ENCODE measurements at places on chromosomes 5 and 9.
A peak's percentile ranks its signal among the peaks of the same experiment; 100 is the strongest.

DNA sequence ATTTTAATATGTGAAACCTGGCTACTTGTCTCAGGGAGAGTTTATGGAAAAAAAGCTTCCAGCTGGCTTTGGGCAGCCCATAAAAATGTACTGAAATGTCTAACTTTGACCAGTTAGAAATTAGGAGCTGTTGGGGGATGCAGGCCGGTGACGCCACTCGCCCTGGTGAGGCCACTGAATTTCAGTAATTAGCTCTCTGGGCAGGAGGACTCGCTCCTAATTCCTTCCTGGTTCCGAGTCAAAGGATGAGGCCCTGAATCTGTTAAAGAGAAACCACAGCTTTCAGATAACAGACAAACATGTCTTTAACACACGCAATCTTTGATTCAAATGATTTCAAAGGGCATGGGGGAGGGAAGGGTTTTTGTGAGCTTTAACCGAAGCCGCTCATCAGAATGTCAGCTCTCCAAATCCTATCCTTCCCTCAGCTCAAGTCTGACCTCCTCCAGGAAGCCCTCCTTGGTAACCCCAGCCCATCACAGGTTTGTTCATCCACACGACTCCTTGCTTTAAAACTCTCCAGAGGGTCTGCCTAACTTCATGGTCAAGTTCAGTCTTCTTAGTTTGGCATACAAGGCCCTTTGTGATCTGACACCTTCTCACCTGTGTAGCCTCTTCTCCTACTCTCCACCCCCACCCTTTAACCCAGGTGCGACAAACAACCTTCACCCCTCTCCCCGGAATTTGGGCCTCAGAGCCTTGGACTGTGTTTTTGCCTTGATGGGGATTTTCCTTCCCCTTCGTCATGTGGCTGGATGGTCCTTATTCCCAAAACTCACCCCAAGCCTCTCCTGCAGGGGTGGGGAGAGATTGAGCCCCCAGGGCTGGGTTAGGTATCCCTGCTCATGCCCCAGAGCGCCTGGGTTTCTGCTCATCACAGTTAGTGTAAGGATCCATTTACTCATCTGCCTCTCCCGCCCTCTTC lies 13.6 kb upstream of the PHF19 start:
- DNase-seq = no peak
- H3K27me3 ChIP-seq = no peaks in the 10 kb centered on the region
- peaks cover 77% of the 10 kb centered on the region for H3K4me1 ChIP-seq
- H3K36me3 ChIP-seq = peaks cover 2% of the 10 kb centered on the region
- H3K4me3 ChIP-seq = peak overlapping the region; percentile 56

DNA sequence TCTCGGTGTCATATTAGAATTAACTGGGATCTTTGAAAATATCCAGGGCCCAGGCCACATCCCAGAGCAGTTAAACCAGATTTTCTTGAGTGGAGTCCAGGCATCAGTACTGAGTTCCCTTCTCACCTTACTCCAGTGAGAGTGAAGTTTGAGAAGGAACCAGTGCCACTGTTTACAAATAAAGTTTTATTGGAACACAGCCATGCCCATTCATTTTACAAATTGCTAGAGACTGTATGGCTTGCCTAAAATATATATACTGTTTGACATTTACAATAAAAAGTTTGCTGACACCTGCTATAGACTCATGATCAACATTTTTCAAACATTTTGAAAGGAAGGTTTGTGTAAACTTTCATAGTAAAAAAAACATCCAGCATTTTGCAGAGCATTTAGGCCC lies 63.7 kb upstream of the DMRT3 start:
- no peak for DNase-seq
- no peaks in the 10 kb centered on the region for H3K36me3 ChIP-seq
- no peak overlapping the region for H3K4me3 ChIP-seq
- no peaks in the 10 kb centered on the region for H3K4me1 ChIP-seq
- H3K27ac ChIP-seq = no peak overlapping the region

DNA sequence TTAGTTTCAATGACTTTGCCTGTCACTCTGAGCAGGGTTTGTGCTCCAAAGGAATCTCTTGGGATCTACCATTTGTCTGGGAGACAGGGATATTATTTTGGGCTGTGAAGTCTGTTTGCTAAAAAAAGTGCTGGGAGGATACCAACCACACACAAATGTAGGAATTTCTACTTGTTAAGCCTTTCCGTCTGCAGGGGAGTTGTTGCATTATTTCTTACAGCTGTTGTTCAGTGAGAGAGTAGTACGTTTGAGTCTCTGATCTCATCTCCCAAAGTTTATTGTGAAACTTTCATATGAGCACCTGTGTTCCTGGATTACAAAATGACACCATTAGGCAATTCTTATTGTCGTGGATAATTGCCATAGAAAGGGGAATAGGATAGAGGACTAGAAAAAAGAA lies 78.3 kb upstream of the SEMA6A start:
- no peak for DNase-seq
- H3K4me3 ChIP-seq = no peak overlapping the region
- no peak overlapping the region for H3K27ac ChIP-seq
- H3K4me1 ChIP-seq = no peaks in the 10 kb centered on the region
- peaks cover 4% of the 10 kb centered on the region for H3K27me3 ChIP-seq

DNA sequence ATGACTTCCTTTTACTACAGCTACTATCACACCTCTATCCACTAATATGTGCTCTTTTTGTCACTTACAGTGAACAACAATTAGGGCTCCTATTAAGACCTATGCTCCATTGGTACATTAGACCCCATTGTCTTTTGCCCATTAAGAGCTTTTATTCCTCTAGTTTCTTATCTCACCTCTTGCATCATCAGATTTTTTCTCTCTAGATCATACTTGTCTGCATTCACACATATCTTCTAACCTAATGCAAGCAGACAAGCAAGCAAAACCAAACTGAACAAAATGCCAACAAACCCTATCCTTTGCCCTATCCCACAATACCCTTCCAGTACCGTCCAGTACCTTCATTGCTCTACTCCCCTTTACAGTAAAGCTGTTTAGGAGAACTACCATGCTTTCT lies 10.1 kb upstream of the RBM27 start:
- H3K36me3 ChIP-seq = no peaks in the 10 kb centered on the region
- no peak for DNase-seq
- peaks cover 16% of the 10 kb centered on the region for H3K27me3 ChIP-seq
- peaks cover 1% of the 10 kb centered on the region for H3K4me1 ChIP-seq

DNA sequence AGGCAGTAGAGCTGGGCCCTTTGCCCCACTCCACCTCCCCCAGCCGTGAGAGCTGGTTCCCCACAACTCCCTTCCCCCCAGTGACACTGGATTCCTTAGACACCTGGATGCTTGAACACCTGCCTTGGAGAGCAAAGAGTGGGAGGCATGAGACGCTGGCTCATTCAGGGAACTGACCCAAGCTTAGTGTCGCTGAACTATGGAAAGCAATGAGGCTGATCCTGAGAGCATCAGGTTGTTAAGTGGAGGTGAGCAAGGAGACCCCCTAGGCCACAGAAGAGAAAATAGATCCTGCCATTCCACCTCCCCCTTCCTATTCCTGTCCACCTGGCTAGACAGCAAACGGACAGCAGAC lies 2.0 kb downstream of the CCL19 start:
- no peaks in the 10 kb centered on the region for H3K27me3 ChIP-seq
- DNase-seq = no peak
- no peak overlapping the region for H3K27ac ChIP-seq
- H3K4me1 ChIP-seq = no peaks in the 10 kb centered on the region

All from activated CD8-positive, alpha-beta memory T cell treated with anti-CD3 and anti-CD28 coated beads, Interleukin-2, amount 10 ng/mL, durations not matched to agents 7 days and 5 days (primary cell).